ENCODE measurements at places on chromosomes 11 and 22.

DNA sequence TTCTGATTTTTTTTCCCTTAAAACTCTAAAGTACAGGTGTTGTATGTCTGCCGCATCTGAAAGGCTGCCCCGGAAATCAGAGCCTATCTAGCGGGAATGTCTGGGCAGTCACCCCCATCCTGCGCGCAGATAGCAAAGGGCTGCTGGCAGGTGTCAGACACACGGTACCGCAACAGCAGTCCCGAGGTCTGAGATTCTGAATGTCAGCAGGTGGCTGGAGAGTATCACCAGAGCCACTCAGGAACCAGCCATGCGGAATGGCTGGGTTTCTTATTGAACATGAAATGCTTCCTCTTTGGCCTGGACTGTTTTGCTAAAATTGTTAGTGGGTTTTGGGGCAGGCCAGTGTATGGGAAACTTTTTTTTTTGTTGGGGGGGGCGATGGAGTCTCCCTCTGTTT, 53.3 kb downstream of the CERK start:
- DNase-seq, result no peak

GRCh38 chr11:69648679-69649575, 8.0 kb downstream of the CCND1 start:
- DNase-seq, result peak; percentile 16

- no peak for DNase-seq
Measured at GRCh38 chr11:126863294-126863997, 137.1 kb downstream of the KIRREL3 start.

DNA sequence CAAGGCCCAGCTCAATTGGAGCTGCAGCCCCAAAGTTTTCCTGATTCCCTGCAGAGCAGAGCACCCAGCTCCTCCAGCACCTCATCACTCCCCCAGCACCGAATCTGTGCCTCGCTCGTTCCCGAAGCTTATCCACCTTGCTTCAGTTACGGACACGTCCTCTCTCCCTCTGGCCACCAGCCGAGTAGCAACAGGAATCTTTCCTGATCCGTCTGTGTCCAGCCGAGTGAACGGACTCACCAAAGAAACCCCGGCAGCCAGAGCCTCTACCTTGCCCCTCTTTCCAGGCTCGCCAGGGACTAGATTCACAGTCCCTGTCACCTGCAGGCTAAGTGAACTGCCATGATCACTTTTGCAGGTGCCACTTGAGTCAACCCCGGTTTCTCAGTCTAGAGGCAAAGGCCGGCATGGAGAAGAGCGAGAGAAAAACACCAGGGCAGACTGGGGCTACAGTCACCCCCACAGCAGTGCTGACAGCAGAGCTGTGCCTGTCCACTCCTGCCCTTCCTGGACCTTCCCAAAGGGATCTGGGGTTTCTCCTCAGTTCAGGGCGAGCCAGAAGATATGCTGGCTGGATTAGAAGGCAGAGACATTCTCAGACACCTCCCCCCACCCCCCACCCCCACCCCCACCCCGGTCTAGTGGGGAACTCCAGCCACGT, 32.3 kb downstream of the BID start:
- no peak for DNase-seq

DNA sequence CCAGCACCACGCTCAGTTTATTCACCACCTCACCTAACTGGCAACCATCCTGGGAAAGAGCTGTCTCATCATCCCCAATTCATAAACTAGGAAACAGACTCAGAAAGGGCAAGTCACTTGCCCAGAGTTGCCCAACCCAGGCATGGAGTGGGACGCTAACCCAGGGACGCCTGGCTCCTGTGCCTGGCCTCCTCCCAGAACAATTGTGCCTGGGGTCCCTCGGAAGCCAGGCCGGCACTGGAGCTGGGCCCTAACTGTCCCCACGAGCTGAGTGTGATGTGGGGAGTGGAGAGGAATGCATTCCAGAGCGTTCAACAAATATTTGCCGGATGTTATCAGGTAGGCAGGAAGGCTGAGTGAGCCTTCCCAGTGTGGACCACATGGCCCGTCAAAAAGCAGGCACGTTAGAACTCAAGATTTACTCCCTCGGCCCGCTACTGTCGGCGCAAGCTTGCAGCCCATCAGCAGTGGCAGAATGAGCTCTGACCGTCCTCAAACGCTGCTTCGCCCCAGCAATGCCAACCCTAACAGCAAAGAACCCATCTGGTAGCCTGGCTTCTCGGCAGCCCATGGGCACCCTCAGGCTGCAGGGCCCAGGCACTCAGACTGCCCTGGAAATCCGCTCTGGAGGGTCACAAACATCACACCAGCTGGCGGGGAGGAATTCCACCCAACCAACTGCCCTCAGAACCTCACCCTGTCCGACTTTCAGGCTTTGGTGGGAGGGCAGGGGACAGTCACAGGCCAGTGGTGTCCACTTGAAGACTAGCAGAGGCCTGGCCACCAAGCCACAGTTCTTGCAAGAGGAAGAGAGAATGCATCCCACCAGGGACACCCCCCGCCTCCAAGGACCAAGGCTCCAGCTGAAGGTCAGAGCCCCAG, 35.6 kb downstream of the MYH9 start:
- peak; percentile 63 for DNase-seq

GRCh38 chr11:5737670-5738392, 1.6 kb downstream of the OR56B1 start:
- DNase-seq, result peak; percentile 63

DNA sequence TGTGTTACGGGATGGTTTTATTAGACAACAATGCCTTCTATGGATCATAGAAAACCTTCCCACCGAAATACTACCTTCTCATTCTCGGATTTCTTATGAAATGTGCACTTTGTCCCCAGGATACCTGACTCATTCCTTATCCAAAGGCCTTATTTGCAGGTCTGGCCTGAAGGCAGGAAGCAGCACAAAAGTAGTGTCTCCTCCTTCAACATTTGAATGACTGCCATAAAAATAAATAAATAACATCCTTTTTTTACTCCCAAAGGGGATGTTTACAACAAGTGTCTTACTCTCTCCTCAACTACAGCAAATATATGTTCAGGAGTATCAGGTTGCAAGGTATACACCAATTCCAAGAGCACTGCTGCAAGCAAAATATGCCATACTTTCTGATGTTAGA, 41.6 kb upstream of the PAK1 start:
- DNase-seq, result no peak

DNA sequence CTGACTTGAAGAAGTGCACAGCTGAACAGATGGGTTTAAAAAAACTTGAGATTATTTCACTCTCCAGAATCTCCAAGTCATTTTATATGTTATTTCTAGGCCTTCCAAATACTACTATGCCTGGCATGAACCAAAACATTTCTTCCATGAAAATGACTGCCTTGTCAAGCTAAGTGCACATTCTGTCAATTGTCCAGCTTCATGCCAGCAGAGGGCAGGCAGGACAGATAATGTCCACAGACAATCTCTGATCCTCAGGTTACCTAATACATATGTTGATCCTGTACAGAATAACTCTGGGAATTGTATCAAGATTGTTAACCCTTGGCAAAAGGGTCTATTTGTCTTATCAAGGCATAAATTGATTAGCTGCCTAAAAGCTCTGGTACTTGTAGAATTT, 229.5 kb downstream of the AASDHPPT start:
- peak; percentile 27 for DNase-seq

DNA sequence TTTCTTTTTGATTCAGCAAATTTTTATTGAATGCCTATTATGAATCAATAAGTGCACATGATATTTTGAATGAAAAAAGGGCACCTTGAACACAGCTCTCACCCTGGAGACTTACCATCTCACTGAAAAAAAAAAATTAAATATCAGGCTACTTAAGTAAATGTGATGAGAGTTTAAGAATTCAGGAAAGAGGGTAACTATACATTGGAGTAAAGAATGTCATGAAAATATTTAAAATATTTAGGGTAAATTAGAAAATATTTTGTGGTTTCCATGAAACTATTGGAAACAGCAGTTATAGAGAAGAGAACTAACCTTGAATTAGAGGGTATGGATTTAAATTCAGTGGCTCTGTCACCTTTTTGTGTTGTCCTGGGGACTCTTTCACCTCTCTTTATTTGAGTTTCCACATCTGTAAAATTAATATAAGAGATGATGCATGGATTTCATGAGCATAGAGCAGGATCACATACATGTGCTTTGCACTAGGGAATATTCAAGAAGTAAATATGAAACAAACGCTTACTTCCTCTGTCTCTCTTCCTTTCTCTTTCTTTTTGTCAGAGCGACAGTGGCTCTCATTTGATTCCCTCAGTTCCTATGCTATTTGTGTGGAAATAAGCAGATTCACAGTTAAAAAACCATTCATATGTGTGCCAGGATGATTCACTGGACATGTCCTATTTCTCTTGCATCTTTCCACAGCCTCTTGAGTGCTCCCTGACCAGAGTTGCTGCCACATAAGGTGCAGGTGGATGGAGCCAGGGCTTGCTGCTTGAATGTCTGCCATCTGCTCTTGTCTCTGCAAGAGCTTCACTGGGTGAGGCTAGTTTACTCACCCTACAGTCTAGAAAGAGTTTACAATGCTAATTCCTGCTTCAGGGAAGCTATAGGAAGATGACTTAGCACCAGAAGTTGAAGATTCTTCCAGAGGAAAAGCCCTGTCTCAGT, 533.1 kb downstream of the ETS1 start:
- DNase-seq, result no peak

DNA sequence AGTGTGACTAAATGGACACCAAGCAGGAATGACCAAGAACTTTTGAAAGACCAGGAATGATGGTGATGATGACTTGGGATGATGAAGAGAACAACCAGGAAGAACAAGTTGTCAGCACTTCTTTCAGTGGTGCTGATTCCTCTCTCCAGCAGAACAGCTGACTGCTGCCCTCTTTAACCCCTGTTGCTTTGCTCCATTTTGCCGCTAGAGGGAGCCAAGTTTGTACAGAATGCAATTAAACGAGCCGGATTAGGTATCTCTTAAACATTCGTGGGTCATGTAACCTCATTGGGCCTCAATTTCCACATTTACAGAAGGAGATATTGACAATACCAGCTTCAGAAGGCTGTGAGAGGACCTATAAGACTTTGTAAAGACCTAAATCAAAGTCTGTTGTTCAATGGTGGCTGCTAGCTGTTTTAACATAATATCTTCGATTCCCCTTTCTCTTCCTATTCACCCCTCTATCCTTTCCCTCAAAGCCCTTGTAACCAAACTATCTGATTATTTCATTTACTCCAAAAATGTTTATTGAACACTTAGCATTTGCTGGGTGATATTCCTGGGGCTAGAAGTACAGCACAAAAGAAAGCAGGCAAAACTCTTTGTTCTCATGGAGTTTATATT, 1.9 kb downstream of the OR4S1 start:
- DNase-seq, result peak; percentile 70

GRCh38 chr11:80168796-80169195, 728.0 kb upstream of the TENM4 start:
- no peak for DNase-seq

DNA sequence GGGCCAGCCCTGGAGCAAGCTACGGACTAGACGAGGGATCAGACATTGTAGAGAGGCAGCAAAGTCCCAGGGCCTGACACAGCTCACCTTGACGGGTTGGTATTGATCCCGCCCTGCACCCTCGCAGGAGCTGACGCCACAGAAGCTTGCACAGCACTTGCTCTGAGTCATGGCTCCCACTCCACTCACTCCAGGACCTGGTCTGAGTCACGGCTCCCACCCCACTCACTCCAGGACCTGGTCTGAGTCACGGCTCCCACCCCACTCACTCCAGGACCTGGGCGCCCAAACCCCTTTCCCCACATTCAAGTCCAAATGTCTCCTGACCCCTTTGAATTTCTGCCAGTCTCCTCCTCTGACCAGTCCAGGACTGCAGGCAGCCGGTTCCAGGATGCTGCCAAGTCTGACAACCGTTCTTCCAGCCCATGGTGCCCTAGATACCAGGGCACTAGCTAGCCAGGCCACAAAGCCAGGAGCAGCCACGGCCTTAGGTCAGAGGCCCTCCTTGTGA, 6.0 kb upstream of the PNPLA5 start:
- DNase-seq, result peak; percentile 56

DNA sequence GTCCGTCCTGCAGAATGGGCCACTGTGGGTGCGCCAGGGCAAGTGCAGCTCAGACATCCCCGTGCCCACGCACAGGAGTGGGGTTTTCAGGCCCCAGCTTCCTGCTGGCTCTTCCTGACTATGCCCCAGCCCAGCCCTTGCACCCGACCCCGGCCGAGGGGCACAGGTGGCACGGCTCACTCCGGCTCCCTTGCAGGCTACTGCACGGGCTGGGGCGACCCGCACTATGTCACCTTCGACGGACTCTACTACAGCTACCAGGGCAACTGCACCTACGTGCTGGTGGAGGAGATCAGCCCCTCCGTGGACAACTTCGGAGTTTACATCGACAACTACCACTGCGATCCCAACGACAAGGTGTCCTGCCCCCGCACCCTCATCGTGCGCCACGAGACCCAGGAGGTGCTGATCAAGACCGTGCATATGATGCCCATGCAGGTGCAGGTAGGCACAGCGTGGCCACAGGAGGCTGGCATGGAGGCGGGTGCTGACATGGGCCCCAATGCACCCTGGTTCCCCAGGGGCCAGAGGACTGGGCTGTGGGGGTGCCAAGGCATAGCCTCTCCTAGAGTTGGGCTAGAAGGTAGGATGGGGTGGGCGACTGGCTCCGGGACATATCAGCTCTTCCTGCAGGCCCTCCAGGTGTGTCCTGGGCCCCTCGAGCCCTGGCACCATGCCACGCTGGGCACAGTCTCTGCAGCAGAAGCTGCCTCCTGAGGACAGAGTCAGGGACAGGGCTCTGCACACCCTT, 27.7 kb downstream of the MUC2 start:
- DNase-seq, result no peak

DNA sequence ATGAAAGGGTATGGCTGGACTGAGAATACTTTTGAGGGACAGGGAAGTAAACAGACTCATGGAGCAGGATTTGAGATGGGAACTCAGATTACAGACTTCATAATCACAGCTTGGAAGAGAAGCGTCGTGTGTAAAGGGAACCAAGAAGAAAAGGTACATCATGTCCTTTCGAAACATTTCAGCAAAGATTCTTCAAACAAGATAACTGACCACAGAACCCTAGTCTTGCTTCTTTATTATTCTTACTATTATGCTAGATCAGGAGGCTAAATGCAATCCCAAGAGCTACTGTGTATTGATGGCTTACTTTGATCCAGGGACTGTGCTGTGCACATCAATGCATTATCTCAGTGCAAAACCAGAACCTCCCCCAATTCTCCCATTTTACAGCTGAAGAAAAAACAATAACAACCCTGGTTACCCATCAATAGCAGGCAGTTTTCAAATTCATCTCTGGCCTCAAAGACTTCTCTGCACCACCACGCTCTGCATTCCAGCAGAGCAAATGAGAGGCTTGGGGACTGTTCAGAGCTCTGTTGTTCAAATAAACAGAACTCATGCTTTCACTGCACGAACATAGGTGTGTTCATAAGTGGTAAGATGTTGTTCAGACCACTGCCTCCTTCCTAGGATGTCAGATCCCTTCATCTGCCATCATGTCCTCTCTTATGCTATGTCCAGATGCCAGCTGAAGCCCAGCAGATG, 104.8 kb upstream of the NAV2 start:
- DNase-seq, result peak; percentile 23

- DNase-seq, result no peak
Measured at GRCh38 chr11:65341856-65342255, 8.2 kb downstream of the DPF2 start.

Measured in cardiac fibroblast (primary cell).